CD4-positive, alpha-beta T cell treated with Interleukin-6 at 100 ng/mL for 8 hours (primary cell): ENCODE measurements at places on chromosomes 1 and 21.

- no peak for DNase-seq
These were observed 9.6 kb downstream of the TMEM9 start for GRCh38 chr1:201144701-201145100.

- no peak for DNase-seq
These were observed 36.4 kb downstream of the BTG3 start for GRCh38 chr21:17576080-17576835.

DNA sequence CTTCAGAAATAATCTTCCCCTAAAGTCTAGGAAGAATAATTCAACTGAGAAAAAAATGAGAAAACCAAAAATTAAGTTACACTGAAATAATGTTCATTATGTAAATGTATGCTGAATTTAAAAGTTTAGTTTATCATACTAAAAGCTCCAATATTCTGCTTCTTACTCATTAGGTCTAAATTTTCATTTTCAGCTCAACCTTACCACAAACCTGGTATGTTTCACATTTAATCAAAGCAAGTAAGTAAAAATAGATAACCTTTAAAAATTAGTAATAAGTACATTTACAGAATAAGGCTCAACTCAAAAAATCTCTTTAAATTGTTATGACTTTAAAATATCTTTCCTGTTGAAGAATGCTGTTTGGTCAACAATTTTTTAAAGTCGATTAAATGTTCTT is 15.0 kb downstream of the BTG3 start:
- DNase-seq: no peak

GRCh38 chr1:246923900-246924299 is 7.8 kb downstream of the AHCTF1 start:
- no peak for DNase-seq

DNA sequence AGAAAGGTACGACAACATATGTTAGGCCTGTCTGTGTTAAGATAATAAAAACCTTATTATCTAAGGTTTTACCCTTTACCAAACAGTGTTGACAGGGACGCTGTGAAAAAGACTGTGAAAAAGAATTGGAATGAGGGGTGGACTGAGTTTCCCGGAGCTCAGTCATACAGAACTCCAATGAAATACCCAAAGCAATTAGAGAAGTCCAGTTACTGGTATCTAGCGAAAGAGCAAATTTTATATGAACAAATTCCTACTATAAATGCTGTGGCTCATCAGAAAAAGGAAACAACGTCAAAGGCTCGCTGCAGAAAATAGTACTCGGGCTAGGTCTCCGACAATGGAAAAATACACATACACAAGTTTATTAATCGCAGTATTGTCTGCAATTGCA is 708 bp upstream of the RBBP5 start:
- no peak for DNase-seq

- DNase-seq: no peak
These were observed 133.9 kb upstream of the KCTD3 start for GRCh38 chr1:215433237-215433636.

GRCh38 chr1:22412932-22413727 is 38.5 kb upstream of the ZBTB40 start:
- no peak for DNase-seq
